ENCODE measurements at places on chromosomes 1 and 21.

GRCh38 chr1:5577255-5578040, 414.8 kb downstream of the NPHP4 start:
- DNase-seq, result no peak

DNA sequence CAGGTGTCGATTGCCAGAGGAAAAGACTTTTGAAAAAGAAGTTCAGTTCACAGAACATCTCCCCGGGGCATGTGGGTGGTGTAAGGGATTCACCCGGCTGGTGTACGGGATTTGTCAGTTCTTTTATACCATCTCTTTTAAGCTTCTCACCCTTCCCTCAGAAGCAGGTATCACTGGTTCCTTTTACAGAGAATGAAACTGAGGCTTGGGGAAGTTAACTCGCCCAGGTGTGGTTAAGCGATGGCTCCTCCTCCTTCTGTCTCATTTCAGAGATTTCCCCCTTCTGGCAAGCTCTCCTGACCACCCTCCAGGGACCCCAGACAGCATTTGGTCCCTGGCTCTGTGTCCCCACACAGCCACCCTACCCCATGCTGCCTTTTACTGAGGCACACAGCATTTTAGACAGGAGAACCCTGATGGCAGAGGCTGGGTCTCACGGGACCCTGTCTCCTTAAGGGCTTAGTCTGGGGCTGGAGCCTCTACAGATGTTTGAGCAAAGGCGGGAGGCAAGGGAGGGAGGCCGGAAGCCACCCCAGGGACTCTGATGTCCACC, 2.8 kb upstream of the ECE1 start:
- DNase-seq, result no peak

DNA sequence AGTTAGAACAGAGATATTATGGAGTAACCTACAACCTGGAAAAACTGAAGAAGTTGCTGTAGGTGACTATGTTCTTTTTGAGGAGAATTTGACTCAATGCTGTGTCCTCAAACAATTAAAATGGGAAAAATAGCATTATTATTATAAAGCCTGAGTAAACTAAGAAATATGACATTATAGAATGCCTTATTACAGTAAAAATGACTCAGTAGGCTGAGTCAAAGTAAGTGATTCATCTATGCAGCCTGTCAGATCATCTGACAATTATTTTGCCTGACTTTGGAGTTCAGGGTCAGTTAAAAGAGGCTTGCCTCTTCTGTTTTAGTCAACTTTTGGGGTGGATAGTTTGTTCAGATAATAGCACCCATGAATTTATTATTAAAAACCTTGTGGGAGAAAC, 150.8 kb upstream of the PTGFR start:
- no peak for DNase-seq

DNA sequence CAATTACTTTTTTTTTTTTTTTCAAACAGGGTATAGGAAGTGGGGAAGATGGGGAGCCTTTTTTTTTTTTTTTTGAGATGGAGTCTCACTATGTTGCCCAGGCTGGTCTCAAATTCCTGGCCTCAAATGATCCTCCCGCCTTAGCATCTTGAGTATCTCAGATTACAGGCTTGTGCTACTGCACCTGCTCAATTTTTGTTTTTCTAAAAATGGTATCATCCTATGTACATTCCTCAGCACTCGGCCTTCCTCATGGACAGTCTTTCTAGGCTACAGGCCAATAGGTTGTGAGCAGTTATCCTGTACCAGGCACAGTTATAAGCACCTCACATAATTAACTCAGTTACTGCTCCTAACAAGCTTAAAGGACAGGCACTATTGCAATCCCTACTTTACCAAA, 132.1 kb upstream of the EDN2 start:
- no peak for DNase-seq

DNA sequence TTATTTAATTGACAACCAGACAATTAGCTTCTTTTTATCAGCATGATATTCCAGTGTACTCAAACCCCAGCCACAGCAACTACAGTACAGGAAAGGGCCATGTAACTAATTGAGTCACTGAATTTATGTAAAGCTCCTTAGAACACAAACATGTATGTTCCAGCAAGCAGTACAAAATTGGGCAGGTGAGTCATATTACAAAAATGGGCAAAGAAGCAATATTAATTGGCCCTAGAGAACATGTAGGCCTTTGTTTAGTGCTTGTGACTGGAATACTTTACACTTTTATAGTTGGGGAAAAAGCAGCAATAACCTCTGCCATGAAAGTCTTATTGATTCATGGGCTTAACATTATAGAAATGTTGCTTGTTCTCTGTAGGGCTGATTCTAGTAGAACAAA, 31.8 kb downstream of the CLEC20A start:
- DNase-seq, result no peak

GRCh38 chr1:42318601-42319000, 16.4 kb downstream of the FOXJ3 start:
- DNase-seq, result no peak

- no peak for DNase-seq
These were observed 200.2 kb downstream of the ST6GALNAC3 start for GRCh38 chr1:76274718-76275117.

- DNase-seq, result no peak
These were observed 4.9 kb upstream of the PODN start for GRCh38 chr1:53057127-53057526.

DNA sequence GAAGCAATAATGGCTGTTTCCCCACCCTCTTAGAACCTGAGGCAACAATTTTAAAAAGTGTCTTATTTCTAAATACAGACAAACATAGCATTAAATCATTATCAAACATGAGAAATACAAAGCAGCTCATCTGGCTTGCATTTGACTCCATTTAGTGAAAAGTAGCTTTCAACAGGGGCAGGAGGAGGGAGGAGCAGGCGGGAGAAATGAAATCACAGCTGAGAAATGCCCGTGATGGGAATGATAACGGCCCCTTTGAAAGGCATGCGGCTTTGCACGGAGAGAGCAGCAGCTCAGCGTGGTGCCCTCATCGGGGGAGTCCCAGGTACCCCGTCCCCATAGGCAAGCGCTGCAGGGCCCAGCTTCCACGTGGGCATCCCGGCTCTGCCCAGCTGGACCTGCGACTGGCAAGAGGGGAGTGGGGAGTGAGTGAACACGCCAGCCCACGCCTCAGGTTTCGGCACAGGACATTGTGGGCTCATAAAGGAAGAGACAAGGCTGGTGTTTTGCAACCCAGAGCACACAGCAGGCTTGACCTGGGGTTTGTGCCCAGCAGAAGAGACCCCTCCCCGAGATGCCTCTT, 134.6 kb downstream of the NPHP4 start:
- DNase-seq, result no peak
